ENCODE measurements at places on chromosomes 1 and 21.

DNA sequence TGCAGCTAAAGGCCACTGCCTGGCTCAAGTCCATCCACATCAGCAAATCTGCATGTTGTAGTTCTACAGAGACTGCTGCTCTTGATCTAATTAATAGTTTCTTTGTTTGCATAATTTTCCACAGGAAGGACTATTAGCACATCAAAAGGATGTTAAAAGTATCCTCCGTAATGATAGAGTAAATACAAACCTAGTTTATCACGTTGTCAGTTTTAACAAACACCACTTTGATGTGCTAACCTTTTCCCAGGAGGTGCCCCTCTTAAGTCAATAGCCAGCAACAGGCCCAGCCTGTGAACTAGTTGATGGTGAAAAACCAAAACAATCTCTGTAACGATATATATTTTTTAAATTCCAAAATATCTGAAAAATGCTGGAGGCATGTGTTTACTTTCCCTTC lies 64.2 kb upstream of the SLC22A15 start:
- DNase-seq: no peak

- DNase-seq: no peak
These were observed 66.7 kb downstream of the TTLL7 start for GRCh38 chr1:83932281-83932680.

GRCh38 chr21:44996983-44997936 lies 57.4 kb downstream of the SLX9 start:
- no peak for DNase-seq

- no peak for DNase-seq
These were observed 19.5 kb downstream of the KIF17 start for GRCh38 chr1:20698195-20698910.

DNA sequence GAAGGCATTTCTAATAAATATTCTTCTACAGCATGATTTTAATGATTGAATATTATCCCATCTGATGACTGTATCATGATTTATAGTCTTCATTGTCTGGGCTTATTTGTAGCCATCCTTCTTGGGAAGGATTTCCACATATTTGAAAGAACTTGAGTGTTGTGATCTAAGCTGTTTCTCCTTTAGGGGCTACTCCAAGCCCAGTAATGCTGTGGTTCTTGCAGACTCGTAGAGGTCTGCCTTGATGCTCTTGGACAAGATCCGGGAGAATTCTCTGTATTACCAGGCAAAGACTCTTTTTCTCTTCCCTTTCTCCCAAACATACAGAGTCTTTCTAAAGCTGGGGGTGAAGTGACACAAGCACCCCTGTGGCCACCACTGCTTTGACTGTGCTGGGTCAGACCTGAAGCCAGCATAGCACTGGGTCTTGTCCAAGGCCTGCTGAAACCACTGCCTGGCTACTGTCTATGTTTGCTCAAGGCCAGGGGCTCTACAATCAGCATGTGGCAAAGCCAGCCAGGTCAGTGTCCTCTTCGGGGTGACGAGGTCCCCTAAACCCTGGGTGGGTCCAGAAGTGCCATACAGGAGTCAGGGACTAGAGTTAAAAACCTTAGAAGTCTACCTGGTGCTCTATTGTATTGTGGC lies 107.4 kb downstream of the GIPC2 start:
- no peak for DNase-seq

DNA sequence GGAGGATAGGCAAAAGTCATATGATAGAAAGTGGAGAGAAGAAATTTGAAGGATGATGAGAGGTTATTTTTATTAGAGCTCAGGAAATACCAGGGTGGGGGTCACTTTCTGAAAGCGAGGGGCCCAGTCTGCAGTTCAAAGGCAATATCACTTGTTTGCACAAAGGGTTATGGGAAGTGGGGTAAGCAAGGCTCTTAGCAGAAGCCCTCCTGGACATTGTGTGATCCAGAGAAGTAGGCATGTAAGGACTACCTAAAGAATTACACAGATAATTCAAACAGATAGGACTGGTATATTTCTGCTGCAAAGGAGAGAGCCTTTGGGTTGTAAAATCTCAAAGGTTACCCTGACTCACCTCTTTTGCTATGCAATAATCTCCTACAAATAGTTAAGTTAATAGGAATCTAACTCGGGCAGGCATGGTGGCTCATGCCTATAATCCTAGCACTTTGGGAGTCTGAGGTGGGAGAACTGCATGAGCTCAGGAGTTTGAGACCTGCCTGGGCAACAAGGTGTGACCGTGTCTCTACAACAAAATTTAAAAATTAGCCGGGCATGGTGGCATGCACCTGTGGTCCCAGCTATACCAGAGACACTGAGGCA lies 25.2 kb upstream of the PRRC2C start:
- no peak for DNase-seq

DNA sequence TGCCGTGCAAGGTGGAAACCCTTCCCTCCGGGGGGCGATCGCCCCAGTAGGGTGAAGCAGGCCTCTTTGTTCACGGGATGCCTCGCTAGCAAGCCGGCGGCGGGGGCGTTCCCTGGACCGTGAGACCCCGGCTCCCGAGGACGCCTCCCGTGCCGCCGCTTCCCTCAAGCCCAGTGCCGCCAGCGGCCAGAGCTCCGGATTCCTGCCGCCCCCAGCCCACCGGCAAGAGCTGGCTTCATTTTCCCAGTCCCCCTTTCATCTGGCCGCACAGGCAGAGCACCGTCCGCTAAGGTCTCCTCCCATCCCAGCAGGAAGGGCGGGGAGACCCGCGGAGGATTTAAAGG lies 16.3 kb downstream of the IER5 start:
- no peak for DNase-seq

GRCh38 chr1:20476265-20477038 lies 9.6 kb downstream of the CAMK2N1 start:
- DNase-seq: no peak

DNA sequence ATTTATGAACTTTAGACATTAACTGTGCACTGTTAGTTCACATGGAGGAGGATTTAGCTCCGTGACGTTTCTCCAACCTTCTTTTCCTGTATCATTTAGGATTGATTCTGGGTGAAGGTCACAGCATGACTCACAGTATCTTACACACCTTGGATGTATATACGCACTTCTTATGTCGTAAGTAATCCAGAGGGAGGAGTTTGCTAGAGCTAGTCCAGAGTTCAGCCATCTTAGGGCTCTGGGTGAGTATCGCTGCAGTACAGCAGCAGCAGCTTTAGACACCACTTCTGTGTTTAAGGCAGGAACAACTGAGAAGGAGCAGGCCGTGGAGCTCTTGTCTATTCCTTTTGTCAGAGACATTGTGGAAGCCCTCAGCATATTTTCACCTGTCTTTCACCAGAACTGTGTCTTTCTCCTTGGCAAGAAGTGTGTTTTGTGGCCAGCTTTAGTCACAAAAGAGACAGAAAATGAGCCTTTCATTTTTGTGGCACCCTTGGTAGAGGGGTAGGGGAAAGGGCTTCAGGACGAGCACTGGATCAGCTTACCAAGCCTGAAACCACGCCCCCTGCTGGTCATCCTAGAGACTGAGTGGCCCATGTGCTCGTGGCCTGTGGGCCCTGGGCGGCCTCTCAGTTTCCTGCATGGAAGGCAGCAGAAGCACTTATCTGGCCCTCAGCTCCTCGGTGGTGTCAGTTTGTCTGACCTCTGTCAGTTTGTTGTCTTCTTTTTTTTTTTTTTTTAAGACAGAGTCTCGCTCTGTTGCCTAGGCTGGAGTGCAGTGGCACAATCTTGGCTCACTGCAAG lies 64.0 kb downstream of the ADARB1 start:
- no peak for DNase-seq

DNA sequence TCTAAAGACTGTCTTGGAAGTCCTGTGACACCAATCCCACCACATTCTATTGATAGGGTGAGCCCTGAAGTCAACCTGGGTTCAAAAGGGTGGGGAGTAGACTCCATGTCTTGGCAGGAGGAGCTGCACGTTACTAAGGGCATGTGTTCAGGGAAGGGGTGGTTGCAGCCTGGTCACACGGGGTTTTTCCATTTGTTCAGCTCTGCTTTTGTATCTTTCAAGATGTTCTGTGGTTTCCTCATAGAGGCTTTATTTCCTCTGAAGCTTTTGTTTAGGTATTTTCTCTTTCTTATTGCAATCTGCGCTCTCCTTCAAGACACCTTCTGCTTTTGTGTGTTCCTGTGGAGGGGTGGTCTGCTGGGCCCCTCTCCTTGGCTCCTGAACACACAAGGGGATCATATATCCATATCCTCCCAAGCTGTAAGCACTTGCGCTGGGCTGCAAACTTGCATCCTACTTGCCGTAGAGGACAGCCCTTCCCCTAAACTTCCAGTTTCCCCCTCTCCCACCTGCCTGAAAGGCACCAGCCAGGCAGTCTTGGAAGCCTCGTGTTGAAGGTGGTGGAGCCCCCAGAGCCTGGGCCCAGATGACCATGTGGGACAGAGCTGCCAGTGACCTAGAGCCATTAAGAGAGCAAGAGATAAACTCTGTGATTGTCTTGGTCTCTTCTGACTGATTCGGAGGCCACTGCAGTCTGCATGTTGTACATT lies 62.5 kb upstream of the TRAPPC10 start:
- DNase-seq: no peak

DNA sequence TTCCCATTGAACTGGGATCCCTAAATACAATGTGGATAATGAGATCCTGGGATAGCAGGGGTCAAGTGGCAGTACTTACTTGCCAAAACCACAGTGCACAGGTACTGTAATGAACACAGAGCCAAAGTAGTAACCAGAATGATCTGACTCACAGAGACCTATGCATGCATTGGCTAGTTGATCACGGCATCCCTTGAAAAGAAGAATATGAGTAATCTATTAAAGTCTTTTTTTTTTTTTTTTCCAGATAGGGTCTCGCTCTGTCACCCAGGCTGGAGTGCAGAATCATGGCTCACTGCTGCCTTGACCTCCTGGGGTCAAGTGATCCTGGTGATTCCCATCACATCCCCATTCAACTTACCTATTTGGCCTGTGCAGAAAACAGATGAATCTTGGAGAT lies 29.4 kb upstream of the EIF4G3 start:
- DNase-seq: no peak

DNA sequence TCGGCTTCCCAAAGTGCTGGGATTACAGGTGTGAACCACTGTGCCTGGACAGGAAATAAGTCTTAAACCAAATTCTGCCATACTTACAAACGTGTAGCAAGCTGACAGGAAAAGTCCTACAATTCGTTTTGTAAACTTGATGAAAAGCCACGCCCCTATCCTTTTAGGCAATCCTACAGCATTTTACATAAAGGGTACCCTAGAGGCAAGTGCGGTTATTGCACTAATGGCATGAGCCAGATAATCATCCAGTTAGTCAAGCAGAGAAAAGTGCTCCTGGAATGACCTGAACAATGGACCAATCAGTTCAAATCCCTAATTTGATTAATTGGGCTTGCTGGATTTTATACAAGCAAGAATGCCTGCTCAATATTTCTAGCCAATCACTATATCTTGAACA lies 338.2 kb downstream of the KIF26B start:
- no peak for DNase-seq

- no peak for DNase-seq
These were observed 22.3 kb downstream of the IL6R start for GRCh38 chr1:154427173-154428139.

GRCh38 chr21:43866260-43866629 lies 1.2 kb downstream of the AGPAT3 start:
- peak; percentile 57 for DNase-seq

DNA sequence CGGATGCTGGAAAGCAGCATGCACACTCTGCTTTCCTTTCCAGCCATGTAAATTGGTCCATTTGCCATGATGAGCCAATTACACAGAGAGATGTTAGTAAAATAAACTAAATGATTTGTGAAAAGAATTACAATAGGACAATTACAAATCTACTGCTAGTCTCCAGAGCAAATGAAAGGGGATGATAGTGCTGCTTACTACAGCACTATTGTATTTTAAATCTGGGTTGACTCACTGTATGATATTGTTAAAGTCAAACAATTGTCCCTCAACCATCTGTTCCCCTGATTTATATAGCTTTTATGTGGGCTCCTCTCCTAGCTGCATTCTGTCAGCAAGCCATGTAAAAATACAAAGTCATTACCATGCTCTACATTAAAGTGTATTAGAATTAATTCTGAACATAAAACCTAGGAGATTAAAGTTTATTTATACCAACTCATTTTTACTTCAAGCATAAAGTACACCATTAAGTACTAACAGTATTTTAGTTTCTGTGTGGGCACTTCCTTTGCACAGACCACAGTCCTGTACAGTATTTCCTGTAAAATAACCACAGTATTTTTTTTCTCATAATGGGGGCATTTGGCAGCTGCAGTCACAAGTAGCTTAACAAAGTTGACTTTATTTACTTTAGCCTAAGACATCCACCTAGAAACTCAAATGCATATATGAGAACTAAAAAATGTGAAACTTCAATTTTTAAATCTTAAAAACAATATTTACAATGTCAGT lies 135.8 kb downstream of the VAV3 start:
- DNase-seq: peak; percentile 12

DNA sequence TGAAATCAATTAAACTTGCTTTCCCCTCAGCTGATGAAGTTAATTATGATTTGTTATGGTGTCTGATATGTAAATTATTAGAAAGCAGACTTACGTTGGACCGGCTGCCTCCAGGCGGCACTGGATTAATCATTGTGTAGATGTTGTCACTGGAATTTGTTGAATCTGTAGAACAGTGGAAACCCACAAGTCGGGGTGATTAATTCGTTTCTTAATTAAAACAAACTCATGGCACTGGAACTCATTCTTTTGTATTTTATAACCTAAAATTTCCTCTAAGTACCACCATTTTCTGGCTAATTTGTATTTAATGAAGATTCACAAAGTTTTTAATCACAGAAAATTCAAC lies 39.0 kb downstream of the MRPL37 start:
- DNase-seq: no peak

- no peak for DNase-seq
These were observed 425.8 kb upstream of the CAMK1G start for GRCh38 chr1:209157546-209158249.

GRCh38 chr1:111754984-111755330 lies 744 bp upstream of the DDX20 start:
- DNase-seq: peak; percentile 70

DNA sequence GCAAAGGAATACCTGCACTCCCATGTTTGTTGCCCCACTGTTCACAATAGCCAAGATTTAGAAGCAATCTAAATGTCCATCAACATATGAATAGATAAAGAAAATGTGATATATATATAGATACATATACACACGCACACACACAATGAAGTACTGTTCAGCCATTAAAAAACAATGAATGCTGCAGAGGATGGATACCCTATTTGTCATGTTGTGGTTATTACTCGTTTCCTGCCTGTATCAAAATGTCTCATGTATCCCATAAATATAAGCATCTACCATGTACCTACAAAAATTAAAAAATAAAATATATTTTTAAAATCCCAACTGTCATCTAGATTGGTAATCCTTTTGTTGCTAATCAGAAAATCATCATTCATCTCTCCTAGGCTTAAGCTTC lies 634.8 kb upstream of the ADGRL2 start:
- DNase-seq: no peak

GRCh38 chr21:44434568-44434925 lies 20.8 kb upstream of the LRRC3 start:
- DNase-seq: no peak

DNA sequence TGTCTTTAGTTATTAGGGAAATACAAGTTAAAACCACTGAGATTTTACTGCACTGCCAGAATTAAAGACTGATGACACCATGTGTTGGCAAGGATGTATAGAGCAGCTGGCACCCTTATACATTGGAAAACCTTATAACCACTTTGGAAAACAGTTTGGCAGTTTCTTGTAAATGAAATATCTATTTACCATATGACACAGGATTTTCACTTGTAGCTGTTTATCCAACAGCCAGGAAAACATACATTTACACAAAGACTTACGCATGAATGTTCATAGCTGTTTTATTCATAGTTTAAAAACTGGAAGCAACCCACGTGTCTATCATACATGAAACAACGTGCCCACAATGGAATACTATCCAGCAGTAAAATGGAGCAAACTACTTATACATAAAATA lies 45.3 kb downstream of the PRRC2C start:
- no peak for DNase-seq
